ENCODE measurements at places on chromosomes 2 and 18.
A peak's percentile ranks its signal among the peaks of the same experiment; 100 is the strongest.

GRCh38 chr2:72973566-72974435 lies 56.5 kb downstream of the EMX1 start:
- no peak for DNase-seq

- no peak for DNase-seq
Measured at GRCh38 chr2:58479535-58480140, 238.5 kb upstream of the FANCL start.

DNA sequence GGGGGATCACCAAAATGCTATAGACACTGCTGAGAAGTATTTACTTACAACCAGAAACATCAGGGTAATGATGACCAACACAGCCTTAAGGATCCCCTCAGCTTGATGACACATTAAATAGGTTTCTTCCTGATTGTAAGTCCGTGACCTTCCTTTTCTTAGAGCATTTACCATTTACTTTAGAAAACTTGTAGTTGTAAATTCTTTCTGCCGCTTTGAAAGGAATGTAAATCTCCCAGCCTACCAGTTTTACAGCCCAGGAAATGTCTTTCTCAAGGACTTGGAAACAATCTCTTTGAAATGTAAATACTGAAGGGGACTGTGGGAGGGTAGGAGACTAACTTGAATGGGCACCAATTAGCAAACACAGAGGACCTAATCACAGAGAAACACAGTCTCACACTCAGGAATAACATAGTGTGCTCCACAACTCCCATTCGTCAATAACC lies 278.6 kb downstream of the DSC3 start:
- DNase-seq = no peak

DNA sequence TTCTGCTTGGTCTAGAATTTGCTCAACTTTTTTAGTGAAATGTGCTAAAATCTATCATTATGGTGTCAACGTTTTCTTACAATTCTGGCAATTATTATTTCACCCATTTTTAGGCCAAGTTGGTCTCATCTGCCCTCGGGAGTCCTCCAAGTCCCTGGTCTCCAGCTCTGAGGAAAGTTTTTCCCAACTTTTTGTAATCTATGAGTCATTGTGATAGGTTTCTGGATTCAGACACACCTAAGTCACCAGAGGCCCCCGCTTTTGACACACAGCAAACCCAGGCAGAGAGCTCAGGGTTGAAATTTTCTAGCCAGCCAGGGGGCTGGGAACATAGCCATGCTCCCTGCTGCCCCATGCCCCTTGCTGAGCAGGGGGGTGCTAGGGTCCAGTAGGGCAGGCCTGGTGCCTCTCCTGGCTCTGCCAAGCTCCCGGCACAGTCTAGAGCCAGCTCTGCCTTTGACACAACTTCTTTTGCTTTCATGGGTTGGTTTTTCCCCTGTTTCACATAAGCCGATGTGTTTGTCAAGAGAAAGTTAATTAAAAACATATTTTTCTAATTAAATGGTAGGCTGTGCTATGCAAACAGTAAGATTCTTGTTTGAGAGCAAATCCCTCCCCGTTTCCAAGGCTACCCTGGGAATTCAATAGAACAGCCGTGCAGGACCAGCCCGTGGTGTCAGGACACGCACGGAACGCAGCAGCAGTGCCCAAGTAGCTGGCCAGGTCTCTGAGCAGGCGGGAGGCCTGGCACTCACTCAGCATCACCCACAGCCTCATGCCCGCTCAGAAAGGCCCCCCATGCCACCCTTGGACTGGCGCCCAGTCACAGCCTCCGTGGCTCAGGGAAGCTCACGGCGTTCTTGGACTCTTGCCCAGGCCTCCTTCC lies 25.5 kb upstream of the SNED1 start:
- no peak for DNase-seq

- no peak for DNase-seq
Measured at GRCh38 chr2:114192362-114192761, 250.1 kb upstream of the DPP10 start.

DNA sequence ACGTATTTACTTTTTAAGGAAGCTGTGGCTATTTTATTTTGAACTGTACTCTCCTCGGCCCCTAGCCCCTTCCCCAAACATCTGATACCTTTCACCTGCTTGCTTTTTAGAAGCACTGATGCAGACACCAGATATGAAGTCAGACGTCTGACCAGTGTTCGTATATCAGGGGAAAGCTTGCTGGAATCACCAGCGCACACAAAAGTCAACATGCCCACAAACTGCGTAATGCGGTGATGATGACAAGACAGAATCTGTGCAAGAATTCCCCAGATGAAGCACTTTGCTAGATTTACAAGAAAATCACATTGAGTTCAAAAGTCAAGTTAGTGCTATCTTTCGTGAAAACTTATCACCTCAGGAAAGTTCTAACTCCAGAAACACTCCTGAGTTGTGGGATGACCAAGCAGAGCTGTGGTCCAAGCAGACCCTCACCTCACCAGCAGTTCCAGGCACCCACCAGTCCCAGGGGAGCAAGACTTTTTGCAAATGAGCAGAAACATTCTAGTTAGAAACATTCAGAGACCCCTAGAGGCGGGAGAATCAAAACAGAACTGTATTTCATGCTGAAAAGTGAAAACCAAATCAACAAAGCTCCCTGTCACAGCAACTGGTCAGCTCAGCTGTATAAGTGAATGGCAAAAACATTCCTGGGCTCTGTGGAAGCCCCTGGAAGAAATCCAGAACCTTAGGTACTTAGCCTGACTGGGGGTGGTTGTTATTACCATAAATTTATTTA lies 55.7 kb downstream of the INO80C start:
- DNase-seq = no peak

DNA sequence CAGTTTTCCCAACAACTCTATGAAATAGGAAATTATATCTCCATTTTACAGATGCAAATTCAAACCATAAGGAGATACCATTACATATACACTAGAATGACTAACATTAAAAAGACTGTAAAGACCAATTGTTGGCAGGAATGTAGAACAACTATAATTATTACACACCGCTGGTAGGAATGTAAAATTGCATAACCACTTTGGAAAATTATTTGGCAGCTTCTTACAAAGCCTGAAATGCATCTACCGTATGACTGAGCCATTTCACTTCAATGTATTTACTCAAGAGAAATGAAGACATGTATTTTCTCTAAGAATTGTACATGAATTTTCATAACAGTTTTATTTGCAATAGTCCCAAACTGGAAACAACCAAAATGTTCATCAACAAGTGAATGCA lies 189.1 kb upstream of the BCL2L11 start:
- DNase-seq = no peak

- DNase-seq = no peak
Measured at GRCh38 chr2:19041434-19042041, 316.9 kb downstream of the OSR1 start.

DNA sequence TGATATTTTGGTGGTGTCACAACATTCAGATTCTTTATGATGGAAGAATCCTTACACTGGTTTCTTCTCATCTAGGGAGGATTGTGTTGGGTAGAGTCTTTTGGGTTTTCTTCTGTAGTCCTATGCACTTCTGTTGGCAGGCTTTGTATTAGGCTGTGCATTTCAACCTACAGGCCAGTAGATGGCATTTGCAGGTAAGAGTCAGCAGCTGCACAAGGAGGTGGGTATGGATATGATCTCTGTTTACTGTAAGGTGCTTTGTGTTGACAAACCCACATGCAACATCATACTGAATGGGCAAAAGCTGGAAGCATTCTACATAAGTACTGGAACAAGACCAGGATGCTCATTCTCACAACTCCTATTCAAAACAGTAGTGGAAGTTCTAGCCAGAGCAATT lies 656.8 kb downstream of the METTL4 start:
- no peak for DNase-seq

DNA sequence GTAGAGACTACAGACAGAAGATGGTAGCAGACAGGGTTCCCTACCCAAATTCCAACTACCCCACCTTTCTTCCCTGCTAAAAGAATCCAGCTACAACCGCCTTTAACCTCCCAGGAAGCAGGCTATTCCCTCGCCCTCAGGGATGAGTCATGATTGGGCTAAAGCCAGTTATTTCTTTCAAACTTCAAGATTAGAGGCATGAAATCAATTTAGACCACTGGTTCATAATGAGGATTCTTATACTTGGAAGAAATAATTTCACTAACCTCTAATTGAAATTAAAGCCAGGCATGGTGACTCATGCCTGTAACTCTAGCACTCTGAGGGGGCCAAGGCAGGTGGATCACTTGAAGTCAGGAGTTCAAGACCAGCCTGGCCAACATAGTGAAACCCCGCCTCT lies 20.0 kb downstream of the TRIP12 start:
- DNase-seq = no peak

DNA sequence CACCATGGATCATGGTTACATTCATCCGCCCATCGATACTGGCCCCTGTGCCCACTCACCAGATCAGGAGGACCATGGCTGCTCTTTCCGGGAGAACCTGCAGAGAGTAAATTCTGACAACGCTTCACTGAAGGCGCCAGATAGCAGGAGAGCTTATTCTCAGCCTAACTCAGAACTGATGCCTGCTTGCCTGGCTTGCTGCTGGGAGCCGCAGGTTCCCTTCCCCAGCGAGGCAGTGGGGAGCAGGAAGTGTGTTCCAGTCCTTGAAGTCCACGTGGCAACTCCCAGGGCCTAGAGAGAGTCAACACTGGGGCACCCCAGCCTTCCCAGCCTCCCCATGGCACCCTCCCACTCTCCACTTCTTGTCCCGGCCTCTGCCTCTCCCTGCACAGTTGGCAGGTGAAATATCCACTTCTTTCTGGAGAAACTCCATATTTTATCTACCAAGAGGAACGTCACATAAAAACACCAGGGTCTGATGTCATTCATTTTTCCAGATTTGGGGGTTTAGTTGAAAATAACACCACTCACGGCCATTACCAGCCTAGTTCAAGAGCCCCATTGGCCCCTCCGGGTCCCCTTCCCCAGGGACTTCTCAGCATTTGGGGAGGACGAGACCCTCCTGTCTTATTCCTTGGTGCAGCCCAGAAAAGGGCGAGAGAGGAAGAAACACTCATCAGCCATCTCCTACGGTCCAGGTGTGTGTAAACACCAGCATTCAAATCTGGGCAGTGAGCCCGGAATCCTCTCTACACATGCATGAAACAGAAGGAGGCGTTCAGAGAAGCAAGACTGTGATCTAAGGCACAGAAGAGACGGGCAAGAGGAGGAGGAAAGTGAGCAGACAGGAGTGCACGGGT lies 3.5 kb upstream of the TUBB6 start:
- DNase-seq = no peak

- DNase-seq = no peak
Measured at GRCh38 chr18:78006774-78007260, 757.2 kb downstream of the GALR1 start.

- no peak for DNase-seq
Measured at GRCh38 chr2:8545695-8546611, 135.9 kb upstream of the ID2 start.

GRCh38 chr2:39650468-39650867 lies 15.2 kb upstream of the TMEM178A start:
- no peak for DNase-seq

- peak; percentile 65 for DNase-seq
Measured at GRCh38 chr18:22045221-22045918, 124.0 kb upstream of the GATA6 start.

DNA sequence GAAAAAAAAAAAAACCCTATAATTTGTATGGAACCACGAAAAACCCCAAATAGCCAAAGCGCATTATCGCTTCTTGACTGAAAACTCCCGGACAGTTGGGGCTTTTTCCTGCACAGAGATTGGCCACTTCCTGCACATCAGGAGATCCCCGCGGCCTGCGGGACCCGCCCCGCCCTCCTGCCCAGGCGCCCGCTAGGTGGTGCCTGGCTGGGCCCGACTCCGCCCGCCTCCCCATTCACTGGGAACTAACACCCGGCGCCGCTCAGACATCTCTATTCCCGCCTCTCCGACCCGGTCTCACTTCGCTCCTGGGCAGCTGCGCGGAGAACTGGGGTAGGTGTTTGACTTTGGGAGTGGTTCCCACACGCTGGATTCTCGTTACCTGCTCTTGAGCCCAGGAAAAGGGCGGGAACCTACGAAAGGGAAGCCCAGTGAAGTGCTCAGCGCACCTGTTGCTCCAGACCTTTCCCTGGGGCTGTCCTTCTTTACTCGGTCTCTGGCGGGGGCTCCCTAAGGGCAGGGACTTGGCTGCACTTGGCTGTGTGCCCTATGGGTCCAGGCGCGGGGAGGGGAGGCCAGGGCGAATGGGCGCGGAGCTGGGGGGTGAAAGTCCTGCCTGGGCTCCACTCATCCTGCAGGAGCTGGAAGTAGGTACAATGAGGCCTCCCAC lies at the start of gene HMSD:
HMSD (plus strand) TSS at position 234 of the 670 bp plus-strand sequence. CDS start 4,155 bp downstream, outside the sequence.
- DNase-seq = peak; percentile 81

DNA sequence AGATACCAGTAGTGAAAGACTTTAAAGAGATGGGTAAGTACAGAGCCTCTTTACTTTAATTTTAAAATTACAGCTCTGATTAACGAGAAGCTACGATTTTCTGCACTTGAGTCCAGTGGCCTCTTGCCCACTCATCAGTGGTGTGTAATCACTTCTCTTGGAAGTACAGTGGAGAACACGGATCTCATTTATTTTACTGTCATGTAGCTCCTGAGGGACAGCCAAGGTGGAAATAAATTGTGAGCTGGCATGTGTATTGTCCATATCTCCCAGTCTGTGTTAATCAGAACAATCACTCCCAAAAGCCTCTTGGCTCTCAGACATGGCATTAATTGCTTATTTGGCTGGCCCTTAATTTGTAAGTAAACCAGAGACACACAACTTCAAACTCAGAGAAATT lies 69.4 kb downstream of the LOXHD1 start:
- DNase-seq = no peak

DNA sequence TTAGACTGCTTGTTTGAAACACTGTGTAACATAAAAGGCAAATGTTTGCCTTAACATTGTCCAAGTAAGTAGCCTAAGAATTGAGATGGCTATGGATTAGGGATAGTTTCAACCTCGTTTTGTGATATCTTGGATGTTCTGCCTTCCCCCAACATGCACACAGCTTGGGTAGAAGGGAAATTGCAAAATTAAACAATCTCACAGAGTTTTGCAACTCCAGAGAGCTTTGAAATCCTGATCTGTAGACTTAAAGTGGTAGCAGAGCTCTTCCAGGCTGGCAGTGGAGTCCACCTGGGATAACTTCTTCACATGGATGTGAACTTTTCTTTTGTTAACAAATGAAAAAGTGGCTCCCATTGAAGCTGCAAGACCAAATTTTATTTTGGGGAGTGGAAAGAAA lies 59.6 kb downstream of the CHRNA1 start:
- no peak for DNase-seq

DNA sequence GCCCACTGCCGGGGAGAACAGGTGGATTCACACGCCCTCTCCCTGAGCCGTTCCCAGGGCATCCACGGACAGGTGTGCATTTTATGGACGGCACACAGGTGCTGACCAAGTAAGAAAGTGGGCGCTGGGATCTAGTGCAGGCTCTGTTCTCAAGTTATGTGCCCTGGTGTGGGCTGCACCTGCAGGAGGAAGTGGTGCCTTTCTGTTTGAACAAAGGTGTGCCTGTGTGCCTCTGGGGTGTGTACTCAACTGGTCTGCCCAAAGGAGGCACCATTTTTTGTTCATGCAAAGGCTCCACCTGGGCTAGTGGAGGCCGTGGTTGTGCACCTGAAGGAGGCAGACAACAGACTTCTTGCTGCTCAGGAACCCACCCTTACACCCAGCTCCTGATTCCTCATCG lies 88.2 kb upstream of the HK2 start:
- DNase-seq = no peak

- DNase-seq = no peak
Measured at GRCh38 chr2:181235683-181236459, 221.3 kb upstream of the ITGA4 start.

- DNase-seq = no peak
Measured at GRCh38 chr2:120453635-120453998, 107.7 kb downstream of the INHBB start.
